ENCODE measurements at places on chromosomes 11 and 22. TPM values are rescaled to one million over a fixed set of nuclear protein-coding genes. Genes with fewer than 3 reads are reported as not detected.

- no peak overlapping the region for H3K4me3 ChIP-seq
- peaks cover 60% of the 10 kb centered on the region for H3K4me1 ChIP-seq
- DNase-seq: peak; percentile 61
- H3K27ac ChIP-seq: peak overlapping the region; percentile 100
Observed at GRCh38 chr11:12085371-12086251, 24.8 kb upstream of the MICAL2 start.

DNA sequence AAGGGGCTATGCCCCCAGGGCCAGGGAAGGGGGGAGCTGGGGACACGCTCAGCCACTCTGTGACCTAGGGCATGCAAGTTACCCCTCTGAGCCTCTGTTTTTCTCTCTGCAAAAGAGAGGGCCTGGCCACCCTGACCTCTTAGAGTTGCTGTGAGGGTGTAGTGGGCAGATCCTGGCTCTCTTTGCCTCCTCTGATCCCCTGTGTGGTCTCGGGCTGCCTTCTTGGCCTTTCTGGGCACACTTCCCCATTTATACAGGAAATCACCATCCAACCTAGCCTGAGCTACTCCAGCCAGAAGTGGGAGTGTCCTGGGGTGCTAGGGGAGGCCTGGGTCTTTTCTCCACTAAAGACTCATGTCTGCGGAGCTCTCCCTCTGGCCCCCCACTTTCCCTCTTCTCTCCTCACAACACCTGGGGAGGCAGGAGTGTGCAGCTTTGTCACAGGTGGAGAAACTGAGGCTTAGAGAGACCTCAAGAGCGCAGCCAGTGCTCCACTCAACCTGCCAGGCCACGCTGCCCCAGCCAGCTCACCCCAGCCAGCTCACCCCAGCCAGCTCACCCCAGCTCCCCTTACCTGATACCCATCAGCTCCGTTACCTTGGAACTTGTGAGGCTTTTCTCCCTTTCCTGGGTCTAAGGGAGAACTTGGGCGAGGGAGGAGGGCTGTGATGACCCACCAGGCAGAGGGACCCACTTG is 1.4 kb downstream of the AIFM3 start:
- H3K36me3 ChIP-seq: no peaks in the 10 kb centered on the region
- H3K4me1 ChIP-seq: no peaks in the 10 kb centered on the region
- peaks cover 14% of the 10 kb centered on the region for H3K27me3 ChIP-seq
- no peak for DNase-seq
- H3K27ac ChIP-seq: no peak overlapping the region

The VSIG10L2 gene
- not detected for total RNA-seq

DNA sequence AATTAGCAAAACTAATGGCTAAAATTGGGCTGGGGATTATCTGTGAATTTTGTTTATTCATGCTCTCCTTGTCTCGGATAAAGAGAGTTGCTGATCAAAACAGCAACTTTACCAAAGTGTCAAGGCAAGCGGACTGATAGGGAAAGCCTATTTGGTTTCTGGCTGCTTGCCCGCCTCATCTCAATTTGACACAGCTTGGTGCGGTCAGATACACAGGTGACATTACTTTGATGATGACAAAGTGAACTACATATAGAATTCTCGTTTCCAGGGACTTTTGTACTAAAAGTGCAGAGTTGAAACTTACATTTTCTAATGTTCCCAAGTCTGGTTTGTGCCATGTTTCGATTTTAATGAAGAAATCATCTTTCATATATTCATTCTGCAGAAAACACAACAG is 22.8 kb downstream of the PITPNB start:
- H3K4me3 ChIP-seq: no peak overlapping the region
- no peak for DNase-seq
- H3K27me3 ChIP-seq: no peaks in the 10 kb centered on the region
- no peak overlapping the region for H3K27ac ChIP-seq
- H3K36me3 ChIP-seq: peaks cover 53% of the 10 kb centered on the region
